ENCODE measurements at places on chromosomes 6 and 20. TPM values are rescaled to one million over a fixed set of nuclear protein-coding genes. Genes with fewer than 3 reads are reported as not detected.
A peak's percentile ranks its signal among the peaks of the same experiment; 100 is the strongest.

DNA sequence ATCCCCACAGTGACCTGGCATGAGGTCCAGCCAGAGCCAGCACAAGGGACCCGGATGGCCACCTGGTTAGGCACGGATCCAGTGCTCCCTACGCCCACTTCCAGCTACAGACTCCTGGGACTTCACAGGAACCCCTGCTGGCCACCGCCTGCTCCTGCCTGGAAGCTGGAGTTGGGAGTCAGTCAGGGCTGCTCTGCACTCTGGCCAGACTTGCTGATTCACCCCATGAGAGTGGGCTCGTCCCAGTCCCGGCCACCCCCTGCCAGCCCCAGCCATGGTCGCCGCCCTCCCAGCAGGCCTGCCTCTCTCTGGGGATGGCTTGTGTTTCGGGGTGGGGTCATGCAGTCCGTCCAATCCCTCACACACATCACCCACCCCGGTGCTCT, 125.8 kb downstream of the DLL1 start:
- no peak for DNase-seq

- DNase-seq = peak; percentile 65
These were observed 9.4 kb upstream of the GMPR start for GRCh38 chr6:16228709-16229665.

DNA sequence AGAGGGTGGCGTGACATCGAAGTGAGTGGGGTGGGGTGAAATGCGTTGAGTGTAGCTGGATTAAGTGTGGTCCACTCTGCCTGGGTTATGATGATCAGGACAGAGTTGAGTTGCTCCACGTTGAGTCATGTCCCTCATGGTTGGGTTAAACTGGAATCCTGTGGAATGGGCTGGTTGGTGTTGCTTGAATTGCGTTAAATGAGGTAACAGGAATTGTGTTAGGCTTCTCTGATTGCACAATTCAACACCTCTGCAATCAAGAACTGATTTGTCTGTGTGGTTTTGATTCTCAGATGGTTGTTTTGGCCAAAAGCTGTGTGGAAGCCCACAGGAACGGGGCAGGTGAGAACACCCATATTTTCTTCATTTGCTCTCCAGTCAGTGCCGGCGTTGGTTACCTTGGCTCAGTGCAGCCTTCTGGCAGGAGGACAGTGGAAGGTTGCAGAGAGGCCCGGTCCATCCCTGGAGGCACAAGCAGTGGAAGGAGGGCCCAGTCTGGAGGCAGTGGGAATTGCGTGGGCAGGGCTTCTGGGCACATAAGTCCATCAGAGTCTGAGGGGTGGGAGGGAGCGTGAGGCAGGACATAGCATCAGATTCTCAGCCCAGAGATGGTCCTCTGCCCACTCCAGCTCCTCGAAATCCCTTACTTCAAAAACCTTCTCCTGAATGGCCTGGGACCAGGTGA, 11.6 kb downstream of the NOTCH4 start:
- no peak for DNase-seq

DNA sequence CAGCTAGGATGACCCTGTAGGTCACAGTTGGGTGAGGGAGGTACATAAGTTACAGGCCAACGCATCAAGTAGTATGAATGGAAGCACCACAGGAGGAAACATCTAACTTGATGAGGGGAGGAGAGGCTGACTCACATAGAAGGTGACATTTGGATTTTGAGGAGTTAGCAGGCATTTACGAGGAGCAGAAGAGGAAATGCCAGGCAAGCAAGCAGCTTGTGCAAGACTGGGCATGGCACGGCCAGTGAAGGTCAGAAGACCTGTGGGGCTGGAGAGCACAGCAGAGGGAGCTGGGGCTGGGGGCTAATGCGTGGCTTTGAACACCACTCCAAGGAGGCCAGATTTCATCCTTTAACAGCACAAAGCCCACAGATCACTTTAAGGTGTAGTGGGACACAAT, 37.8 kb downstream of the MUC22 start:
- no peak for DNase-seq

DNA sequence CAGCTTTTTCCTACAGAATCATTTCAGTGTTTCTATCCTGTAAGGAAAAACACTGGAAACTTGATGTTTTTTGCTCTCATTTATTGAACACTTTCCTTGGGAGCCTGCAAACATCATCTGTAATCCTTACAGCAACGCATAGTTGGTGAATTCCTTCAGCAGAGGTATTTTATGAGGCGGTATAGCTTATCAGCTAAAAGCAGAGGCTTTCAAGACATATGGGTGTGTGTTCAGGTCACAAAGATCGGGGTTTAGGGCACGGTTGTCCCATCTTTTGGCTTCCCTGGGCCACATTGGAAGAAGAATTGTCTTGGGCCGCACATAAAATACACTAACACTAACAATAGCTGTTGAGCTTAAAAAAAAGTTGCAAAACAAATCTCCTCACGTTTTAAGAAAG, 185.0 kb downstream of the AIG1 start:
- DNase-seq = no peak

GRCh38 chr6:33427585-33428223, 7.8 kb downstream of the SYNGAP1 start:
- DNase-seq = peak; percentile 78

DNA sequence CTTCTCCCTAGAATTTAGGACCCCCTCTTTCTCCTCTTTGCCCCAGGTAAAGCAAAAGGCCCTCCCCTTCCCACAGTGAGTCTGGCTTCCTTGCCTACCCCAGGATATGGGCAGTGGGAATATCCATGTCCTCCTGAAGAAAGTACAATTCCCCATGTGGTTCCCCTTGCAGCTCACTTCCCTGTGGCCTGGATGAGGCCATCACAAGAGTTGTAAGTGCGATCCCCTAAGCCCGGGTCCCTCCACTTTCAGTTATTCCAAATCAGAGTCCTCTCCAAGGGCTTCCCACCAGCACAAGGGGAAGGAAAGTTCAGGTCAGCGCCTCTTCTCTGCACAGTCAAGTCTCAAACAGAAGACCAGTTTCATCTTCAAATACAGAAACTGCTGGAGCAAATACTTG, 10.2 kb upstream of the PTPN1 start:
- DNase-seq = no peak

DNA sequence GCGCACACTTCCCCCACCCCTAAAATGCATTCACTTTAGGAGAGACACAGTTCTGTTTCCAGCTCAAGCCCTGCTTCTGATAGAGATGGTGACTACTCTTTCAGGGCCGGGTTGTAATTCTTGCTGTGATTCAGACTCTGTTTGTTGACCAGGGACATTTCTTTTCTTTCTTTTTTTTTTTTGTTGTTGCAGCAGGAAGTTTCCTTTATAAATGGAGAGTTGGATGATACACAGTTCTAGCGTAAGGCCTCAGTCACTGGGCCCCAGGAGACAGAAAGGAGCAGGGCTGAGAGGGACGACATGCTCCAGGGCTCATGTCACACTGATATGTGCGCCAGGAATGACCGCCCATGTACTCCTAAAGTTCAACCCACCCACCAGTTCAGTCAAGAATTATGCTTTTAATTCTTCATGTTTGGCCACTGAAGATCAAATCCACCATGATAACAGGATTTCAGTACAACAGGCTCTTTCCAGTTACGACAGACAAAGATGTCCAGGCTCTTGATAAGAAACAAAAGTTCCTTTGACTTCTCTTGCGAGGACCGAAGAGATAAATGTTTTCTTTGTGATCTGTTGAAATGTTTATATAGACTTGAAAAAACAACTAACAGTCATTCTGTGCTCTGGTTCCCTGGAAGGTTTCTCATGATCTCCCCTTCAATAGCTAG, 142.5 kb downstream of the CD164 start:
- DNase-seq = peak; percentile 31

DNA sequence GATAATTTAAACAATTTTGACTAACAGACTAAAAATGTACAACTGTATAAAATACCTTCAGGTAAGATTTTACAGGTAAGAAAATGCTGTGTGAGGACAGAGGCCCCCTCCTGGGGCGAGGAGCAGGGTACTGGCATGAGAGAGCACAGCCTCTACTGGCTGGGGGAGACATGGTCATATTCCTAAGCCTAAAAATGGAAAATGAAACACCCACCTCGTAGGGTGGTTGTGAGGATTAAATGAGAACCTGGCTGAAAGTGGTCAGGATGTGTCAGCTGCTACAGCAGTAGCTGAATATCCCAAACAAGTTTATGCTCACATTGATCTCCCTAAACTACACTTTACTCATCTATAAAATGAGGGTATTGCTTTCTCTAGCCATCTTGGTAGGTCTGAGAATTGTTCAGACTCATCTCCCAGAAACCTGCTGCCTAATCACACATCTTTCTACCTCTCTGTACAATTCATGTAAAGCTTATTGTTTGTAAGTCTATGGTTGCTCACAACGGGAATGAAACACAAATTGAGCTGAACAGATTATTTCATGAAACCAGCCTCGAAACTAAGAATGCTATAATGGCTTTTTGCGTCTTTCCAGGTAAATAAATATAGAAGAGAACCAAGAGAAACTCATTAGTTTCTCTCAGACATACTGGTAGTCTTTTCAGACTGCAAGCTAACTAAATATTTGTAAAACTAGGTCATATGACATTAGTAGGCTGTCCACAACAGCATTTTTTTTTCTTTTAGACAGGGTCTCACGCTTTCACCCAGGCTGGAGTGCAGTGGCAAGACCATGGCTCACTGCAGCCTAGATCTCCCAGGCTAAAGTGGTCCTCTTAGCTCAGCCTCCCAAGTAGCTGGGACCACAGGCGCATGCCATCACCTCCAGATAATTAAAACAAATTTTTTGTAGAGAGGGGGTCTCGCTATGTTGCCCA, 69.6 kb downstream of the POPDC3 start:
- no peak for DNase-seq

- DNase-seq = no peak
These were observed 81.9 kb downstream of the ANKS1A start for GRCh38 chr6:34970957-34971356.

GRCh38 chr6:159148641-159149040, 20.6 kb upstream of the FNDC1 start:
- no peak for DNase-seq

- DNase-seq = no peak
These were observed 65.0 kb downstream of the ZFAND3 start for GRCh38 chr6:37884548-37884947.

Gene NUP153
- 6.7 TPM for polyA plus RNA-seq

Gene SOBP
- 5.6 TPM for polyA plus RNA-seq

Gene RTF2
- 156 TPM for polyA plus RNA-seq

Gene LRP11
- 65.1 TPM for polyA plus RNA-seq

Gene ZFAND3
- 163 TPM for polyA plus RNA-seq

Gene PHACTR3
- 0.80 TPM for polyA plus RNA-seq

Gene CD40
- polyA plus RNA-seq = 13.1 TPM

Gene CST4
- polyA plus RNA-seq = not detected
